Peyer's patch (tissue), 4 donors: ENCODE measurements at places on chromosomes 6 and 20. TPM values are rescaled to one million over a fixed set of nuclear protein-coding genes. Genes with fewer than 3 reads are reported as not detected.

- DNase-seq, result no peak
Measured at GRCh38 chr6:14459315-14459714, 341.7 kb downstream of the CD83 start.

- DNase-seq, result no peak
Measured at GRCh38 chr6:110708295-110708950, 106.8 kb downstream of the CDK19 start.

DNA sequence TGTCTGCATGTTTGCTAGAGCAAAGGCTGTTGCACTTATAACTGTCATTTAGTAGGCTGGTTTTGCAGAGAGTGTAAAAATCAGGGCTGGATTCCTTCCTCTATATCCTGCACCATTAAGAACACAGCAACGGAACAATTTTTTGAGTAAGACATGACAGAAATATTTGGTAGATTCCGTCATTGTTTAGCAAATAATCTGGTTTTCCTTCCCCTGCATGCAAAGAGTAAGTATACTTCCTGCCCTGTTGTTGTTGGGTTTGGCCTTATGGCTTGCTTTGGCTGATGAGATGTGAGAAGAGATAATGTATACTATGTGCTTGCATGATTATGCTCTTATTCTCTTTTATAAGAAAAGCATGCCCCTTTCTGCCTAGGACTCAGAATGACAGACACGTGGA, 23.8 kb downstream of the MANEA start:
- DNase-seq, result no peak

DNA sequence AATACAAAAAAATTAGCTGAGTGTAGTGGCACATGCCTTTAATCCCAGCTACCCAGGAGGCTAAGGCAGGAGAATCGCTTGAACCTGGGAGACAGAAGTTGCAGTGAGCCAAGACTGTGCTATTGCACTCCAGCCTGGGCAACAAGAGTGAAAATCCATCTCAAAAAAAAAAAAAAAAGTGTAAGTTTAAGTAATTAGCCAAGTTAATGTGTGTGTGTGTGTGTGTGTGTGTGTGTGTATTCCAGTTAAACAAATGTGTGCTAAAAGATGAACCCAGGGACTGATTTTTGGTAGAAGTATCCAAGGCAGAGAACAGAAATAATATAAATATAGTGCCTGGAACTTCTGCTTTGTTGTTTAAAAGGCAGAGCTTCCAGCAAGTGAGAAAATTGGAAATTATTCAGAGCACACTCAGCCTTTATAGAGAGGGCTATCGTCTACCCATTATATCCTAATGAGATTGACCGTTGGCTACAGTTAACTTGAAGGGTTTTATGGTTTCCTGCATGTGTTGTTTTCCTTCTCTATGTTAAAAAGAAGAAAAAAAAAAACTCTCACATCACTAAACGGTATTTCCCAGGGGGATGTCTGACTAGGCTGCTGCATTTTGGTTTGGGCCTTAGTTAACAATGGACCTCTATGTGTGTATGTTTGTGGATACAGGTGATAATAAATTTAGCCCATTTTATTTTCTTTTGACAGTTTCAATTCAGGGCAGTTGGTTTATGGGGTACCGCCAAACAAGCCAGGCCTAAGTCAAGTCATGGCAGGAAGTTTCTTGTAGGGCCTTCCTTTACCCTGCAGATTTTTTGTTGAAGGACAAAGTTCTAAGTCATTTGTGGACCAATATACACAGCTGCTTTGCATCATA, 9.8 kb downstream of the SOX4 start:
- DNase-seq, result no peak

DNA sequence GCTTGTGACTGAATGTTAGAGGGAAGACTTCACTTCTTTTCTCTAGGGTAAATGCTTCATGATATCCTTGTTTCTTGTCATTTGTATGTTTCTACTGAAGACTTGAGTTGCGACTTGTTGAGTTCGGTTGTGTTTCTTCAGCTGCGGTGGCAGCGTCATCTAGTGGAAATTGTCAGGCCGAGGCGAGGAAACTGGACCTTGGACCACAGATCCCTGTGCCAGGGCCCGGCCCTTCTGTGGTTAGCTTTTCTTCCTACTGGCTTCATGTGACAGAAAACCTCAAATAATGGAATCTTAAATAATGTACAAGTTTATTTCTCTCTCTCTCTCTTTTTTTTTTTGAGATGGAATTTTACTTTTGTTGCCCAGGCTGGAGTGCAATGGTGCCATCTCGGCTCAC, 12.4 kb downstream of the MTHFD1L start:
- DNase-seq, result peak; percentile 79

DNA sequence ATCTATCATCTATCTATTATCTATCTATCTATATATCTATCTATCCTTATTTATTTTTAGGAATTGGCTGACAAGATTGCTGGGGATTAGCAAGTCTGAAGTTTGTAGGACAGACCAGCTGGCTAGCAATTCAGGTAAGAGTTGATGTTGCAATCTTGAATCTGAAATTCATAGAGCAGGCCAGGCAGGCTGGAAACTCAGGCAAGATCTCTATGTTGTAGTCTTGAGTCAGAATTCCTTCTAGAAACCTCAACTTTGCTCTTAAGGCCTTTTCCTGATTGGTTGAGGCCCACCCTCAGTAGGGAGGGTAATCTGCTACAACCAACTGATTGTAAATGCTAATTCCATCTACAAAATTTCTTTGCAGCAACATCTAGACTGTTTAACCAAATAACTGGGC, 19.2 kb downstream of the MAPK13 start:
- no peak for DNase-seq

RIMS4 gene
- not detected for total RNA-seq

- peak; percentile 59 for DNase-seq
Measured at GRCh38 chr6:1832844-1833787, 223.4 kb downstream of the FOXC1 start.

CGAS gene
- 8.3 TPM for total RNA-seq

UNC5CL gene
- total RNA-seq, result 34.6 TPM
